Left ventricle myocardium inferior (tissue), 1 donor: ENCODE measurements at places on chromosomes 11 and 22. TPM values are rescaled to one million over a fixed set of nuclear protein-coding genes. Genes with fewer than 3 reads are reported as not detected.

GRCh38 chr11:102436561-102436960, 16.0 kb downstream of the TMEM123 start:
- H3K27ac ChIP-seq: no peak overlapping the region
- no peak for DNase-seq
- H3K36me3 ChIP-seq: peaks cover 13% of the 10 kb centered on the region
- no peaks in the 10 kb centered on the region for H3K27me3 ChIP-seq
- no peaks in the 10 kb centered on the region for H3K4me1 ChIP-seq

Gene RFPL1
- not detected for total RNA-seq

GRCh38 chr11:76524919-76525318, 80.1 kb downstream of the EMSY start:
- H3K27me3 ChIP-seq: no peaks in the 10 kb centered on the region
- DNase-seq: no peak
- peaks cover 10% of the 10 kb centered on the region for H3K4me1 ChIP-seq
- no peak overlapping the region for H3K4me3 ChIP-seq
- peaks cover 59% of the 10 kb centered on the region for H3K36me3 ChIP-seq

- no peaks in the 10 kb centered on the region for H3K27me3 ChIP-seq
- H3K4me1 ChIP-seq: peaks cover 10% of the 10 kb centered on the region
- DNase-seq: no peak
- no peak overlapping the region for H3K4me3 ChIP-seq
Observed at GRCh38 chr22:31825513-31825912, 71.7 kb downstream of the DEPDC5 start.

DNA sequence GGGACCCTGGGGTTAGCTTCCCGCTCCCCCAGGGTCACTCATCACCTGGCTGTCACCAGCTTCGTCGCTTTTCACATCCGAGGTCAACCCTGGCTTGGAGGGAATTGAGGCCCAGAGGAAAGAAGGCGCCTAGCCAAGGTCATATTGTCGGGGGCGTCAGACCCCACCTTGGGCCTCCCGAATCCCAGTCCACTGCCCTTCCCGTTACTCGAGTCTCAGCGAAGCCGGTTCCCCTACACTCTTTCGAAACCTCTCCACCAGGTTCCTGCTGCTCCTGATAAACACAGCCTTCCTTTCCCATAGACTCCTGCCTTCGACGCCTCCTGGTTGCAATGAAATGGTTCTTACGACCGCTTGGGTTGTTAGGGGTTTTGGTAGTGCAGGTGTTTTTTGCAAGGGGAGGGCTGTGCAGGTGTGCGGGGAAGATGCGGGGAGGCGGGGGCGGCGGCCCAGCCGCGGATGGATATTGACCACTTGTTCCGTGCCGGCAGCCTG, 642 bp downstream of the NAA40 start:
- H3K4me3 ChIP-seq: peak overlapping the region; percentile 81
- no peaks in the 10 kb centered on the region for H3K36me3 ChIP-seq
- no peak for DNase-seq
- peaks cover 61% of the 10 kb centered on the region for H3K4me1 ChIP-seq
- no peaks in the 10 kb centered on the region for H3K27me3 ChIP-seq
- peak overlapping the region; percentile 83 for H3K27ac ChIP-seq

DNA sequence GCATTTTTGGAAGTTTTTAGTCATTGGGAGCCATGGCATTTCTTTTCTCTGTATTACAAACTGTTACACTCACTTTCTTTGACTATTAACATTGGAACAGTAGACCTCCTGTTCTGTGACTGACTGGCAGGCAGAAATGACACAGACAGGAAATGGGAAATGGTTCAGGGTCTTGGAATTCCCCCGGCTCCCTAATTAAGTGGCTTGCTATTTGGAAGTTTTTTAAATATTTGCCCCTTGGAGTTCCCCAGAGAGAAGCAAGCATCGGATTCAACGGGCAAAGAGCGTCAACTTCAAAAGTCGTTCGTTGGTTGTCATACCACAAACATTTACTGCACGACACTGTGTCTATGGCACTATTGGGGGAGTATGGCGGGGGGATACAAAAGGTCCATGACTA, 1.1 kb upstream of the BIRC2 start:
- H3K4me1 ChIP-seq: peaks cover 37% of the 10 kb centered on the region
- no peak for DNase-seq
- H3K36me3 ChIP-seq: peaks cover 13% of the 10 kb centered on the region
- peak overlapping the region; percentile 85 for H3K4me3 ChIP-seq

DNA sequence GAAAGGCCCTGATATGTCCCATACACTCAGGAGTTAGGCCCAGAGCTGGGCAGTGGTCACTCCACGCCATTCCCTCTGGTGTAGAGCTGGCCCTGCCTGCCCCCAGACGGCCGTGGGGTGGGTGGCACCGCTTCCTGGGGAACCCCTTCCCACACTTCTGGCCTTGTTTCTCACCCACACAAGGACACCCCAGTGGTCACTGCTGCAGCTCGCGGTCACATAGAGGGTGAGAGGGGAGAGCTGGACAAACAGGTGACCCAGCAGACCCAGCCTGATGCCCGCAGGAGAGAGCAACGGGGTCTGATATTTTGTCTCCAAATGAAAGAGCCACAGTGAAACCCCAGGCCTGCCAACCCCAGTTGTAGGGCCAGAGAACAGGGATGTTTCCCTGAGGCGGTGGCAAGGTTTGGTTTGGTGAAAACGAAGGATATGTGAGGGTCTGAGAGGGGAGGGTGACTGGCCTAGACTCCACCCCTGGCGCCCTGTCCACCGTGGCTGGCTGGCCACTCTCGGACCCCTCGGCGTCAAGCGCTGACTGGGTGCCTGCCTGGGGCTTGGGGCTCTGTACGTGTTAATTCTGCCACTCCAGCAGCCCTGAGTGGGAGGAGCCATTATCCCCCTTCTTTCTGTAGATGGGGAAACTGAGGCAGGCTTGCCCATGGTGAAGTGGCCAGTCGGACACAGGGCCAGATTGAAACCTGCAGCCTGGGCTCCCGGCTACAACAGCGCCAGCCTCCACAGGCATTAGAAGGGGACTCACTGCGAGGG, 71.0 kb upstream of the PPARA start:
- H3K4me3 ChIP-seq: peak overlapping the region; percentile 96
- peak; percentile 27 for DNase-seq
- H3K4me1 ChIP-seq: peaks cover 100% of the 10 kb centered on the region
- H3K27ac ChIP-seq: peak overlapping the region; percentile 100
- H3K27me3 ChIP-seq: no peaks in the 10 kb centered on the region
- peaks cover 16% of the 10 kb centered on the region for H3K36me3 ChIP-seq

Gene LMO1
- total RNA-seq: 2.3 TPM

GRCh38 chr11:107721207-107721606, 9.4 kb upstream of the SLN start:
- H3K4me1 ChIP-seq: no peaks in the 10 kb centered on the region
- H3K36me3 ChIP-seq: no peaks in the 10 kb centered on the region
- H3K27me3 ChIP-seq: peaks cover 8% of the 10 kb centered on the region
- DNase-seq: no peak
